ENCODE measurements at places on chromosomes 12 and 14.

- DNase-seq = no peak
Observed at GRCh38 chr14:104882325-104882973, 17.4 kb downstream of the CEP170B start.

DNA sequence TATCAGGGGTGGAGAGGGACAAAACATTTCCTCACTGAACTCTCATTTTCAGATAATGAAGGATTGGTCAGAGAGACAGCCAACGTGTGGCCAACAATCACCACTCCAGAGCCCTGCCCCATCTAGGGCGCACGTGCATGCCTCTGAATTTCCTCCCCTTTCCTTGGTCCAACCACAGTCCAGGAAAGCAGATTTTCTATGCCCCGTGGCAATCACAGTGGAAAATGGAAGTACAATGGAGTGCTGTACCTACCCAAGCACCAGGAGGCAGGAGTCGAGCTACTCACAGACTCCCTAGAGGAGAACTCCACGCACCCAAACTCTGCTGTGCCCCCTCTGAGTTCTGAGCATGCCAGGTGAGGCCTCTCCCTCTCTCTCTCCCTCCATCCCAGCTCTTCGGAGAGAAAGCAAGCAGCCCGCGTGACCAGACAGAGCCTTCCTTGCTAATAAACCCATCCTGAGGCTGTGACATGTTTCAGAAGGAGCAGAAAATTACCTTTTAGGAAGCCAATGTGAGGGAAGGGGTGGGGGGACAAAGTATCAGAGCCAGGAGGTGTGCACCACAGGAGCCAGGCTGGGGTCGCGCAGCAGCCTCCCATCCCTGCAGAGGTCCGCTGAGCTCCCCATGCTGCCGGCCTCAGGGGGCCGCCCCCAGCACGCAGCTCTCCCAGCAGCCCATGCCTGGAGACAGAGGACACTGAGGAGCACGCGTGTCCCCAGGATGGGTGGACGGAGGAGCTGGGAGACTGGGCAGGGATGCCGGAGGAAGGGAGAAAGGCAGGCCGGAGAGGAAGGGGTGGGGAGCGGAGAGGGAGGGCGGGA lies 73.4 kb downstream of the PITPNM2 start:
- no peak for DNase-seq

GRCh38 chr14:50791201-50791600 lies 39.8 kb downstream of the NIN start:
- DNase-seq = no peak

GRCh38 chr14:92753250-92753649 lies 4.8 kb upstream of the LGMN start:
- no peak for DNase-seq

DNA sequence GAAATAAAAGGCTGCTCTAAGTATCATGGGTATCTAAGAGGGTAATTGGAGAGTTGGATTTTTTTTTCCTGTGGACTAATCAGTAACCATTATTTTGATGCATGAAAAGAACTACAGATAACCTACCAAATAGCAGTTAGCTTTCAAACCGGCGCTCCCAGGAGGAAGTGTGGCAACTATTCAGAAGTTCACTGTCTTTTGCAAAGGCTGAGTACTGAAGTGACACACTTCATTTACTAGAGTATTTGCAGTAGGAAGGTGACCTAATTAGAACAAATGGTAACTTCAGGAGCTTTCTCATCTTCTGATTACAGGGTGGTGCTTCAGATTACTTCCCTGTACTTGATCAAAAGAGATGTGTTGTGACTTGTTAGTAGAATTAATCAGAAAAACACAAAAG lies 87.7 kb downstream of the PELI2 start:
- DNase-seq = no peak
